ENCODE measurements at places on chromosomes 4 and X. TPM values are rescaled to one million over a fixed set of nuclear protein-coding genes. Genes with fewer than 3 reads are reported as not detected.

Gene CHRNA9
- total RNA-seq: not detected

Gene ARHGAP4
- 47.1 TPM for total RNA-seq

Gene DAPP1
- 2.8 TPM for total RNA-seq

Gene MAGEA2B
- not detected for total RNA-seq

Gene GLRA2
- not detected for total RNA-seq

Gene ATP7A
- total RNA-seq: 10.8 TPM

Gene RASL11B
- 26.8 TPM for total RNA-seq

Gene TEC
- 4.6 TPM for total RNA-seq

Gene GIMD1
- not detected for total RNA-seq

Gene GRIA2
- total RNA-seq: 1.6 TPM

Gene SPIN2A
- 0.67 TPM for total RNA-seq

Gene IL13RA2
- not detected for total RNA-seq

Gene PRDM8
- 4.8 TPM for total RNA-seq

Gene ZFP92
- 0.65 TPM for total RNA-seq

Gene DGAT2L6
- not detected for total RNA-seq

Gene TMEM150C
- 6.9 TPM for total RNA-seq

Gene TBC1D9
- total RNA-seq: 16.9 TPM

Gene UGT2B11
- total RNA-seq: not detected

Gene PLP1
- total RNA-seq: 5.0 TPM

Gene RENBP
- total RNA-seq: 11.4 TPM

Gene ETDA
- total RNA-seq: not detected

Gene STARD8
- total RNA-seq: 9.1 TPM

Gene EMCN
- total RNA-seq: 39.4 TPM

Gene ESX1
- not detected for total RNA-seq

Gene HELQ
- 12.9 TPM for total RNA-seq

Gene MBNL3
- 15.9 TPM for total RNA-seq

Gene PNMA5
- total RNA-seq: not detected

Gene VSIG1
- not detected for total RNA-seq

Gene DOK7
- total RNA-seq: 0.14 TPM
